ENCODE measurements at places on chromosomes 13 and 19.

GRCh38 chr19:17762505-17763229 lies 11.4 kb downstream of the FCHO1 start:
- no peak for DNase-seq

GRCh38 chr19:873084-873483 lies 13.6 kb downstream of the CFD start:
- peak; percentile 64 for DNase-seq

GRCh38 chr19:42441049-42441445 lies 1.7 kb downstream of the CXCL17 start:
- DNase-seq: no peak

GRCh38 chr13:73231471-73231870 lies 172.7 kb downstream of the KLF5 start:
- no peak for DNase-seq

DNA sequence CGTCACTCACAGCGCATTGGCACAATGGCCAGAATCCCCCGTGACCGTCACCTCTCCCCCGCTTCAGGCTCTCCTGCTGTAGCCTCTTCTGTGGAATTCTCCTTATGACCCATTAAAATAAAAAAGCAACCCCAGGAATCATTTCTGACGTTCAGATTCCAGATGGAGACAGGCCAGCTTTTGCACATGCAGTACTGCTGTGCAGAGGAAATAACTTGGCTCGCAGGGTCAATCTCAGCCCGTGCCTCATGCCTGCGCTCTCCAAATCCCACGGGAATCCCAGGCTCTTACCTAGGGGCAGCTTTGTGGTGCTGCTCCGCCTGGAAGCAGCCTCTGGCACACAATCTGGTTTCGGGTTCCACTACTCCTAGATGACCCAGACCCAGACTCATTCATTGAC lies 32.7 kb upstream of the SOX1 start:
- DNase-seq: no peak

GRCh38 chr19:5250127-5250659 lies 90.4 kb downstream of the PTPRS start:
- no peak for DNase-seq

GRCh38 chr13:60463787-60464186 lies 66.8 kb downstream of the TDRD3 start:
- DNase-seq: no peak

DNA sequence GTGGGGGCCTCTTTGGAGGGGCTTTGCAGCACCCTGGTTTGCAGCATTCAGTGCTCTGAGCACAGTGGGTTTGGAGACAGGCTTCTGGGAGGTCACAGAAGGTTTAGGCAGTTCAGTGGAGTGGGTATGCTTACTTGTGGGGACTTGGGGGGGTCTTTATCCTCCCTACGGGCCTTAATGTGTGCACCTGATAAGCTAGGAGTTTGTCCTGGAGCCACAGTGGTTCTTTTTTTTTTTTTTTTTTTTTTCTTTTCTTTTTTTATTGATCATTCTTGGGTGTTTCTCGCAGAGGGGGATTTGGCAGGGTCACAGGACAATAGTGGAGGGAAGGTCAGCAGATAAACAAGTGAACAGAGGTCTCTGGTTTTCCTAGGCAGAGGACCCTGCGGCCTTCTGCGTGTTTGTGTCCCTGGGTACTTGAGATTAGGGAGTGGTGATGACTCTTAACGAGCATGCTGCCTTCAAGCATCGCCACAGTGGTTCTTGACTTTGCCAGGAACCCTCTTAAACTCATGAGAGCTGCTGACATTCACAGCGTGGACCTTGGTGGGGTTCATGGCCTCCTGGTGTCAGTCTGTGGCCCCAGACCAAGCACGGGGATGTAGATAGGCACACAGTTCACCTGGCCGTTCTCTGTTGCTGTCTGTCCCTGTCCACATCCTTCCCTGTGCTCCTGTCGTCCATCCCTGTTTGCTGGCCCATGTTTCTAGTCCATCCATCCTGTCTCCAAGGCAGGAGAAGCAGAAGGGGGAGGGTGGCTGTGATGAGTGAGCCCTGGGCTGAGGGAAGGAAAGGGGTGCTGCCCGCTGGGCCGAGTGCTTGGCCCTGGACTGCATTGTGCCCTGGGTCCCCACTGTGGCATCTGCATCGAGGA lies 2.7 kb downstream of the EGLN2 start:
- no peak for DNase-seq

All from effector CD8-positive, alpha-beta T cell (primary cell).